ENCODE measurements at places on chromosomes 11 and 22. TPM values are rescaled to one million over a fixed set of nuclear protein-coding genes. Genes with fewer than 3 reads are reported as not detected.
A peak's percentile ranks its signal among the peaks of the same experiment; 100 is the strongest.

DNA sequence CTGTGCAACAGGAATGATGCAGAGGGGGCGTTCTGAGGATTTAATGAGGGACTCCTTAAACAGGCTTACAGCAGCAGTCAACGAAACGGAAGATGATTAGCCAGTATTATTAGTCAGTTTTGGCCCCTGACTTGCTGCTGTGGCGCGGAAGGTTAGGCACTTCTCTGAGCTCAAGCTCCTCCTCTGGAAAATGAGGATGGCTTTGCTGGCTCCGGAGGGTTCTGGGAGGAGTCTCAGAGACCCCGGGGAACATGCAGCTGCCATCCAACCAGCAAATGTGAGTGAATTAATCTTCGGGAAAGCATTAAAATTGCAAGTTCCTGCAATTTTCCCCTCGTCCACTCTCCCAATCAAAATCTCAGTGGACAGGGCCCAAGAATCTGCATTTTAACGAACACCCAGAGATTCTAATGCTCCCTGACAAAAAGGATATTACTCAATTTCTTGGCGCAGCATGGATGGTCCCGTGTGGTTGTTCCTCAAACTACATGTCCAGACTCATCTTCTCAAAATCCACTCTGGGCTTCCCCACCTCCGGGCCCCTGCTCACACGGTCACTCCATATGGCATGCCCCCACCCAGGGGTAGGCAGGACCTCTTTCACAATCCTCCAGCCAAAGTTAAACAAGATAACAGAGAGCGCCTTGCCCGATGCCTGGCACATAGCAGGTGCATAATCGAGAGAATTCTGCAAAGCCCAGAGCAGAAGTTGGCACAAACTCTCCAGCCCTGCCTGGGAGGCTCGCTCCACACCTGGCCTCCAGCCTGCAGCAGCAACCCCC lies 6.4 kb downstream of the ELFN2 start:
- no peak for DNase-seq

DNA sequence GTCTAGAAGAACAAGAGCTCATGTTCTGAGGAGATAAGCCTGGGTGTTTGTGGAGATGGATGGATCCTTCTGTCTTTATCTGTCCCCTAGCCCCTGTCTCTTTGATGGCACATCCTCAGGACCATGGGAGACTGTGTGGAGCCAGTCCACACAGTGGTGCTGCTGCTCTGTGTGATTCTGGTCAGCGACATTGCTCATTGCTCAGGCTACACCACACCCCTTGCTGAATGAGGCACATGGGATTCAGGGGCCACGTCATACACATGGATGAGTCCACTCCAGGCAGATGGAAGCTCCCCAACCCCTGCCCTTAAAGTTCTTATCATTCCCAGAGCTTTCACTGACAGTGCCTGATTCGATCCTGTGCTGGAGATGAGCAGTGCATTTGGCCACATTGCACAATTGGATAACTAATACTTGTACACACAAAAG lies 222.2 kb downstream of the NAV2 start:
- DNase-seq: no peak

DNA sequence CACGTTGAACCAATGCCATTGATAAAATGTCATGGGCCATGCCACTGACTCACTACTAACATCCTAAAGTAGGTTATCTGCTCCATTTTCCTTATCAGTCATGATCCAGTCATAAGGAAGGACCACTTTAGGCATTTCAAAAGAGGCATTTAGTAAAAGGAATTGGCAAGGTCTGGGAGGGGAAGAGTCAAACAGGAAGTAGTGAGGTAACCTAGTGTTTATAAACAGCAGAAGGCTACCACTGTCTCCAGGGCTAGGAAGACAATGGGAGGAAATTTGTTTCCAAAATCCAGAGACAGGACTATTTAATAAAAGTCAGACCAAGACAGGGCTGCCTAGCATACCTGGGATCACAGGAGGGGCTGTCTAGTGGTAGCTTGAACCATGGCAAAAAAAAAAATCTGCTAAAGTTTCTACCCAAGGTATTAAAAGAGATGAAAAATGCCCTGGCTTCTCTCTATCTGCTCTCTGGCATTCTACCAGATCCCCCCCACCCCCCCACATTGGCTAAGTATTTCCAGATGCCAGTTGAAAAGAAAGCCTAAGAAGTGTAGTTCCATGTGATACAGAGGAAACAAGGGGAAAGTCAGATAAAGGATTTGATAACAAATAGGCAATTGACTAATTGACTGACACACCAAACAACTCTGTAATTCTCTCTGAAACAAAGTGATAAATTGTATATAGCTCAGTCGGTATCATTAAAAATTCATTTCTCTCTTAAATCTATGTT lies 50.4 kb upstream of the C11orf87 start:
- no peak for DNase-seq

DNA sequence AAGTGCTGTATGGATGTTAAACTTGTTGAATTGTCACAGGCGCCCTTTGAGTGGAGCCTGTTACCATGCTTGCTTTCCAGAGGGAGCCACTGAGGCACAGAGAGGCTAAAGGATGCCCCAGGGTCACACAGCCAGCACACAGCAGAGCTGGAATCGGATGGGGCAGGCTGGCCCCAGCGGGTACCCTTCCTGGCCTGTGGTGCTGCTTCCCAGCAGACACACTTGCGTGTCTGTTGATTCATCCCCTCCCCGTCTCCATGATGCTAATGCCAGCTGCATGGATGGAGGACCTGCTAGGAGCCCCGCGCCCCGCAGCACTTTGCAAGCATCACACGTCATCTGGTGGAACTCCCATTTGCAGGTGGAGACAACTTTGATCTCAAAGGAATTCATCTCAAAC lies 52.4 kb upstream of the SHISAL1 start:
- no peak for DNase-seq

DNA sequence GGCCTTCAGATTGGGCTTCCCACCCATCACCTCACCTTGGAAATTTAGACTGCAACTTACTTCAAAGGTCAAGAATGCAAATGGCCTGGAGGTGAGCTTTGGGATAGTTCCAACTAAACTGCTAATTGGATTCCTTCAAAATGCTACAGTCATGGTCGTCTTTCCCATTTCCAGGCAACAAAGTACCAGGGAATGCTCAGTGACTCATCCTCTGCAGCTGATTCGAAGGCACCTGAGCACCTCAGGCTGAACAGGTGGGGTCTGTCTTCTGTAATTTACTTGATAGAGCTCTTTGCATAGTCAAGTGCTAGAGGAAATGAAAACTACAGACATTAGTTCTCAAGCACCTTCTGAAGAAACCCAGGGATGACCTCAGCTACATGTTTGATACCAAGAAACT lies 20.5 kb upstream of the FSHB start:
- DNase-seq: no peak

GRCh38 chr11:87392665-87393064 lies 354.9 kb downstream of the TMEM135 start:
- DNase-seq: no peak

GRCh38 chr22:30286813-30287647 lies 2.3 kb downstream of the CASTOR1 start:
- peak; percentile 71 for DNase-seq

GRCh38 chr11:121936370-121936769 lies 179.6 kb downstream of the BLID start:
- no peak for DNase-seq

GRCh38 chr22:49203091-49203858 lies 624.4 kb downstream of the BRD1 start:
- DNase-seq: no peak

OR52A1 gene
- not detected for total RNA-seq

CCDC157 gene
- total RNA-seq: 2.1 TPM

ZNF215 gene
- total RNA-seq: 1.0 TPM

C11orf65 gene
- total RNA-seq: 0.64 TPM

BCO2 gene
- 108 TPM for total RNA-seq

ZNF280B gene
- 1.7 TPM for total RNA-seq

LGR4 gene
- 41.0 TPM for total RNA-seq
